Putamen (tissue), 1 donor: ENCODE measurements at places on chromosomes 2 and 18.

DNA sequence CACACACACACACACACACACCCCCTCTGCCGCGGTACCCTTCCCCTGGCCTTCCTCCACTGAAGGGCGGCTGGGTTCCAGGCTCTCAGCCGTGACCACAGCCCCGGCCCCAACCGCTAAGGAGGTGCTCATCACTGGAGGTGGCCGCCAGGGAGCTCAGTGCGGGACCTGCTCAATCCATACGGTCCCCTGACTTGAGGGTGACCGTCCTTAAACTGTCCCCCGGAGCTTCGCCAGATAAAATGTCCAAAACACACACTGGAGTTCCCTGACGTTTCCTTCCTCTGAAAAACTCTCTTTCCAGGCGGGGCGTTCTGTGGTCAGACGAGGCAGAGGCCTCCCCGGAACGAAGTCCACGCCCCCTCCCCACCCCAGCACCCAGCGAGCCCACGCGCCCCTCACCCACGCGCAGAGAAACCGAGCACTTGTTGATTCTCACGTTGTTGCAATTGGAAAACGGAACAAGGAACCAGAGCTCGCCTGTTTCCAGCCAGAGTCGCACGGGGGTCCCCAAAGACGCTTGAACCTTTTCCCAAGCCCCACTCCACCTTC lies 1.4 kb downstream of the MBP start:
- DNase-seq: no peak

GRCh38 chr2:222672068-222672401 lies 577 bp downstream of the MOGAT1 start:
- DNase-seq: no peak

DNA sequence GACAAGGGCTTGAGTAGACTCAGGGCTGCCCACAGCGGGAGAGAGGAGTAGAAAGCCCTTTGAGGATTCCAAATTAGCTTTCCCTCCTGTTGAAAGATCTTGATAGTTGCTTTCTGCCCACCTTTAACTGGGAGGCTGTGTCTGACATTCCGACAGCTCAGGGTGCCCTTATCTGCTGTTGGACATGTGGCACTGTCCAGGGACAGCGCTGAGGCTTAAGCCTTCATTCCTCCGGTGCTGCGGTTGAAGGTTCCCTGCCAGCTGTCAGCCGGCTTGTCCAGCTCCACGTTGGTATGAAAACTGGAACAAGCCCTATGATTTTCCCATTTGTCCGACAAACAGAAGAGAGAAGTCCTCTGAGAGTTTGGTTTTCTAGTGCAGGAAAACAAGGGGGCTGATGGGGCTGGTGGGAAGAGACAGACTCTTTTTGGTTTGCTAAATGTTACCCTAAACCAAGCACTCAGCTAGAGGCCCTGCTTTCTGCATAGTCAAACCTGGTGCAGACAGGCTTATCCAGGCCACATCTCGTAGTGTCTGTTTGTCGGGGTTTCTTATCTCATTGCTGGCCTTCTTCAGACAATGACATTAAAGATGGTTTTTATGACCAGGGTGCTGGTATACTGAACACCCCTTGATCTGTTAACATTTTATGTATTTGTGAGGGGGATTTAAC lies 24.5 kb downstream of the GREB1 start:
- no peak for DNase-seq

DNA sequence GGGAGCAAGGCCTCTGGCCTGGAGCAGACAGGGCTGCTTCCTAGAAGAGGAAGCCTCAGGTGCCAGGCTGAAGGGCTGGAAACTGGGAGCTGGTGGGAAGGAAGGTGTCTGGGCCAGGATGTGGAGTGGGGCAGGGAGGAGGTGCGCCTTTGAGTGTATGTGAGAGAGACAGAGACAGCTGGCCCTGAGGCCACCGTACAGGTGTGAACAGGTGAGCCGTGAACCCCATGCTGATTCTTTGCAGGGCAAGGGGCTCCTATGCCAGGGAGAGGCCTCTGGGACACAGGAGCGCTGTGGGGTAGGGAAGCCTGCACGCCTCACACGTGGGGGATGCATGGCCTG lies 16.3 kb downstream of the ZFP36L2 start:
- no peak for DNase-seq

DNA sequence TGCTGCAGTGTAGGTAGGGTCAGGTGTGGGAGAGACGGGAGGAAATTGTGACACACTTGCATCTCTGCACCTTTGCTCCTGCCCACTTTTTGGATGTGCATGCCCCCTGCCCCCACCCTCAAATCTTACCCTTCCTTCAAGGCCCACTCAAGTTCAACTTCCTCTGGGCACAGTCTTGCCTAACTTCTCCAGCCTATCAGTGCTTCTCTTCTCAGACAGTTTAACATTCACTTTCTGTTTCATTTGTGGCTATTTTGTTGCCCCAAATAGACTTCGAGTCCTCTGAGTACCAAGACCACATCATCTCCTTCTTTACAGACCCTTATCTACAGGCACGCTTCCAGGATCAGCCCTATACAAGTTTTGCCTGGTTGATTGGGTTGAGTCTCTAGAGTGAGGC lies 2.7 kb downstream of the ST8SIA5 start:
- no peak for DNase-seq

DNA sequence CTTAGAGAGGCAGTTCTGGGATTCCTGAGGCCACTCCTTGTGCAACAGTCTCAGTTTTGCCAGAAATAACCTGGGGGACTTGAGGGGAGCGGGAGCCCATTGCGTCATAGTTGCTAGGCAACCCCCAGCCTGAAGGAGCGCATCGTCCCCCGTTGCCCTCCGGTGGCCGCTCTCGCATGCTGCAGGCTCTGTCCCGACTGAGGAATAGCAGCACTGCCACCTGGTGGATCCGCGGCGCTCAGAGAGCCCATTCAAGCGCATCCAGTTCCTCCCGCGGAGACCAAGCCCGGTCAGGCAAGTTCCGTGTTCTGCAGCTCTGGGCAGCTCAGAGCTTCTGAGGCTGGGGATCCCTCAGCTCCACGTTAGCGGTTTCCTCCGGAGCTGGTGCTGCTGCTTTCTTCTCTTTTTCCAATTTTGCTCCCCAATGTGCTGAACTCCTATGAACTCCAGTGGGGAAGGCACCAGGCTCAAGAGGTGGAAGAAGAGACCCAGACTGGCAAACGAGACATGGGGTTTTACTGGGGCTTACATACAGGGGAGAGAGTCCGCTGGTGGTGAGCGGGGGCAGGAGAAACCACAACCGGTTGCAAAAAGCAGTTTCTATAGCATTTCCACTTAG lies 15.1 kb downstream of the SLC4A3 start:
- DNase-seq: peak; percentile 93

GRCh38 chr2:64819774-64820688 lies 166.3 kb upstream of the SERTAD2 start:
- DNase-seq: no peak

DNA sequence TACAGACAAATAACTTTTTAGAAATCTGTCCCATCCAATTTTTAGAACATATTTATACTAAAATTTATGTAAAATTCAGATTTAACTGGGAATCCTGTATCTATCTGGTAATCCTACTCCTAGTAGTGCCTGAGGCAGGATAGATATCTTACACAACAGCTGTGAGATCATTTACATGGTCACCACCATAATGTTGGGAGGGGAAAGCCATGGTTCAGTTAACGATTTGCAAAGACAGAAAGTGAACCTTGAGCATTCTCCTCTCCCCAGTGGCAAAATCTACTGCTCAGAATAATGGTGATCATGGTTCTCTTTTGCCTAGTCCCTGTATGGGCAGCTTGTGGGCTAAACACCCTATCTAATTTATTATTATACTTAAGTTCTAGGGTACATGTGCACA lies 7.7 kb upstream of the TMEM247 start:
- DNase-seq: no peak

DNA sequence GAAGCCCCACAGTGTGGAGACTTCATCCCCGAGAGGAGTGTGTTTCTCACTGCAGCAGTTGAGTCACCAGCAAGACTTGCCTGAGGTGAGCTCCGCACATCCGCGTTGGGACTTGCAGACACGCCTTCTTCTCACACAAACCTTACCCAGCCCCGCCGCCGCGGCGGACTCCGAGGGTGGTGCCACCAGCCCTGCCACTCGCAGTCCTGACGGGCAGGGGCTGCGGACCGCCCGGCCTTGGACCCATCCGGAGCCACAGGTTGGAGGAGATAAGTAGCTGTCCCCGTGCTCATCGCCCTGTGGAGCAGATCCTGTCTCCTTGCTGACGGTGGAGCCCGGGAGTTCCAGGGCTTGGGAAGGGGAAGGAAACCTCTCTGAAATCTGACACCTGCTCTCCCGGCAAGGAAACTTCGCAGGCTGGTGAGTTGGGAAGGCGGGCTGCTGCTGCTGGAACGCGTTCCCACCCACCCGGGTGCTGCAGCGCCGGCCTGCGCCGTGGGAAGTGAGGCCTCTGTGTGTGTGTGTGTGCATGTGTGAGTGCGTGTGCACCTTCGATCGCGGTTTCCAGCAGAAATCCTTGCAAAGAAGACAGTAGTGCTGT lies at the start of gene RAB27B:
TSS of gene RAB27B (plus strand) at position 197 of the 601 bp plus-strand sequence. CDS start 49,109 bp downstream, outside the sequence.
- DNase-seq: peak; percentile 27

DNA sequence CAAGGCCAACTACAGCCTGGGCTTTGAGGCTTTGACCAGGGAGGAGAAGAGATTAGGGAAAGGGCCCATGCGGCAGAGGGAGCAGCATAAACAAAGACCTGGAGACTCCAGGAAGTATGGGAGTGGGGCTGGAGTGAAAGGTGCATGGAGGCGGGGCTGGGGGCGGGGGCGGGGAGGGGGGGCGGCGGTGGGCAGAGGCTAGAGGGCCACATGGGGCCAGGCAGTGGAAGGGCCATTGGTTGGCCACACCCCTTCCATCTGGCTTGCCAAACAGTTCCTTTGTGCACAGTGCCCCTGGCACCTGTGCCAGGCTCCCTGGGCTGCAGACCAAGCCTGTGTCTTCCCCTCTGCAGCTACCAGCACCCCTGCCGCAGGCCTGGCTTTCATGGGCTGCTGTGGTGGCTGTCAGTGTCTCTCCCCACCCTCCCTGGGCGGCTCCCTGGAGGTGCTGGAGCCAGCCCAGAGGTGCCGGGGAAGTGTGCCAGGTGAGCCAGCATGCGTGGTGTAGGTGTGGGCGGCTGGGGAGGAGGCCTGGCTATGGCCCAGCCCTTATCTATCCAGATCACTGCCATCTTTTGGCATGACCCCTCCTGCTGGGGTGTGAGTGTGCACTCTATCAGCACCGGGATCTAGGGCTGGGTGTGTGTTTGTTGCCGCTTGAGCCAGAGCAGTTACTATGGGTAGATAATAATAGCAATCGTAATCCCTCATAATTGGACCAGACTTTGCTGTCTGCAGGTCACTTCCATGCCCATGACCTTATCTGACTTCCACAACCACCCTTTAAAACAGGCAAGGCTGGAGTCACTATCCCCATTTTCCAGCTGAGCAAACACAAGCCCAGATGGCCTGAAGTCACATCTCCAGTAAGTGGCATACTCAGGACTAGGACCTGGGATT lies 30.5 kb downstream of the DNMT3A start:
- no peak for DNase-seq

GRCh38 chr2:160575368-160575767 lies 81.8 kb upstream of the RBMS1 start:
- no peak for DNase-seq

- DNase-seq: peak; percentile 17
Measured at GRCh38 chr2:167729911-167730310, 517.5 kb downstream of the STK39 start.

DNA sequence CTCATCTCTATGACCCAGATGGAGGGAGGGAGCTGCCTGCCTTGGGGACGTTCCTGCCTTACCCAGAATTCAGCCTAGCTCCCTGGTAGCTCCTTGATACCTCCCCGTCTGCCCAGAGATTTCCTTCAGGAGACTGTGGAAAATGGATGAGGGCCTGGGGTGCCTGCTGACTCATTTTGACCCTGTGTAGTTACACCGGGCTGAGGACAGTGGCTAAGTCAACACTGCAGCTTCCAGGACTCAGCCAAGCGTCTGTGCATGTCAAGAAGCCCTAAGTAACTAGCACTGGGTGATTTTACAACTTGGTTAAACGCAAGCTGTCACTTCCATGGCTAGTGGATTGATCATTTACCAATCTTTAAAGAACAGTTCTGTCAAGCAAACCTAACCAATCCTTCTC lies 23.3 kb upstream of the EPAS1 start:
- DNase-seq: no peak

GRCh38 chr2:126832014-126832413 lies 66.7 kb upstream of the TEX51 start:
- DNase-seq: no peak

DNA sequence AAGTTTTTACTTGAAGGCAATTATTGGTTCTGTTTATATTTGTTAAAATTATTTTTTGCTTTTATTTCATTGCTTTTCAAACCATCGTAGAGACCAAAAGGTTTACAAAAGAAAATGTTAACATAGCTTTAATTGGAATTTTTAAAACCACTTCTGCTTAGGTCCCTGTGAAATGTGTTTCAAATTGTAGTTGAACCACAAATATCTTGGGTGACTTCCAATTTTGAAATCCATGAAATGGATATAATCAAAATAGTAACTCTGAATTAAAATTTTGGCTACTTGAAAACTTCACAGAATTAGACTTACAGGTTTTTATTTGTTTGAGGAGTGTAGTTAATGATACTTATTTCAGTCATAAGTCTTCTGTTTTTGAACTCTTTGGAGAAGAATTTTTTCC lies 3.1 kb upstream of the SPAG16 start:
- no peak for DNase-seq

DNA sequence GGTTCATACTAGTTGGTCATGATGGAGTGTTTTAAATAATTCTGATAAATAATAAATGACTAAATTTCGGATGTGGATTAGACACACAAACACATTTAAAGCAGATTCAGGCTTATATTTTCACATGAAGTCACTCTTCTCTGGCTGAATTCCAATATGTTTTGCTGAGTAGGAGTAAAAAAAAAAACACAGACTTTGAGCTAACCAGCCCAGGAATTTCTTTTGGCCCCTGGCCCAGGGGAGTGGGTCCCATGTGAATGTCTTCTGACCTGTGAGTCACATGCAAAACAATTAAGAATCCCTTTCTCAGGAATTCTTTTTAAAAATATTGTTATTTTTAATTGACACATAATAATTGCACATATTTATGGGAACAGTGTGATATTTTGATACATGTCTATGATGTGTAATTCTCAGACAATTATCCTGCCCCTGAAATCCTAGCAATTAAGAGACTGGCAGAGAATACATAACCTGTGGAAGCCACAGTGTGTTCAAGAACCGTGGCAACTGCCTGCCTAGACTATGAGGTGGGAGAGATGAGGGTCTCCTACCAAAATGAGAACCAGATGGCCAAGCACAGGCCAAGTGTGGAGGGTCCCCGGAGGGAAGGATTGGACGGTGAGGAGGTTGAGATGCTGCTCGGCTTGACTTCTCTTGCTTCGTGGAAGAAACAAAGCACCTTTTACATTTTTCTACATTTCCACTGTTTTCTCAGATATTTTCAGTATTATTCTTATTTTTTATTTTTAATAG lies 236.4 kb downstream of the PIEZO2 start:
- DNase-seq: no peak
